ENCODE measurements at places on chromosomes 7 and 10. TPM values are rescaled to one million over a fixed set of nuclear protein-coding genes. Genes with fewer than 3 reads are reported as not detected.

GRCh38 chr7:102866535-102867215 lies 46.1 kb upstream of the LRRC17 start:
- no peak overlapping the region for H3K27ac ChIP-seq
- no peaks in the 10 kb centered on the region for H3K4me1 ChIP-seq
- H3K4me3 ChIP-seq = no peak overlapping the region
- no peaks in the 10 kb centered on the region for H3K27me3 ChIP-seq
- DNase-seq = no peak

Gene RAB19
- not detected for total RNA-seq

GRCh38 chr7:46145412-46145811 lies 224.3 kb upstream of the IGFBP3 start:
- no peaks in the 10 kb centered on the region for H3K27me3 ChIP-seq
- no peak for DNase-seq
- peaks cover 6% of the 10 kb centered on the region for H3K4me1 ChIP-seq
- H3K27ac ChIP-seq = no peak overlapping the region

Gene CASTOR2
- 24.2 TPM for total RNA-seq

- H3K27me3 ChIP-seq = no peaks in the 10 kb centered on the region
- no peaks in the 10 kb centered on the region for H3K36me3 ChIP-seq
- H3K4me1 ChIP-seq = no peaks in the 10 kb centered on the region
- no peak for DNase-seq
- H3K27ac ChIP-seq = no peak overlapping the region
These were observed 5.2 kb downstream of the EGFR start for GRCh38 chr7:55023841-55024505.

- H3K36me3 ChIP-seq = no peaks in the 10 kb centered on the region
- no peaks in the 10 kb centered on the region for H3K27me3 ChIP-seq
- no peak for DNase-seq
- no peaks in the 10 kb centered on the region for H3K4me1 ChIP-seq
- H3K4me3 ChIP-seq = no peak overlapping the region
- H3K27ac ChIP-seq = no peak overlapping the region
These were observed 271.0 kb upstream of the COBL start for GRCh38 chr7:51587604-51588003.

- H3K27ac ChIP-seq = peak overlapping the region; percentile 13
- DNase-seq = no peak
- H3K36me3 ChIP-seq = no peaks in the 10 kb centered on the region
- no peaks in the 10 kb centered on the region for H3K27me3 ChIP-seq
- H3K4me1 ChIP-seq = no peaks in the 10 kb centered on the region
- H3K4me3 ChIP-seq = no peak overlapping the region
These were observed 81.7 kb downstream of the HDAC9 start for GRCh38 chr7:18577096-18577771.

Gene DPYSL4
- total RNA-seq = 45.9 TPM

- H3K36me3 ChIP-seq = no peaks in the 10 kb centered on the region
- no peak for DNase-seq
- H3K4me1 ChIP-seq = no peaks in the 10 kb centered on the region
- H3K4me3 ChIP-seq = no peak overlapping the region
- H3K27me3 ChIP-seq = no peaks in the 10 kb centered on the region
These were observed 150.1 kb downstream of the FAM107B start for GRCh38 chr10:14624600-14624999.

Gene C10orf53
- not detected for total RNA-seq
